ENCODE measurements at places on chromosomes 3 and 15.
A peak's percentile ranks its signal among the peaks of the same experiment; 100 is the strongest.

DNA sequence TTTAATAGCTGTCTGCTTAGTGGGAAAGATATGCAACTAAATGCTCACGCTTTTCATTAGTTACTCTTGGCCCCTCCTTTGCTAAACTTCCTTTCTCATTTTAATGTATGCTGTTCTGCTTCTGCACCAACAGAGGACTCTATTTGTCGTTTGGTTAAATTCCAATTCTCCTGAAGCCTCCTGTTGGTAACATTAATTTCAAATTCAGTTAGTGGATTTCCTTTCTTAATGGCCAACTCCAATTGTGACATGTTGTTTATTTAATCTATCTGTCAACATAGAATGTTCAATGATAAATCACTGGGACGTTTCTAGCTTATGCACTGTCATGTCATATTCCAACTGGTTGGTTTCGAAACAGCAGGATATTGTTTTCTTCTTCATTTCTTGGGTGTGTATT lies 467.4 kb upstream of the BCHE start:
- no peak for DNase-seq

DNA sequence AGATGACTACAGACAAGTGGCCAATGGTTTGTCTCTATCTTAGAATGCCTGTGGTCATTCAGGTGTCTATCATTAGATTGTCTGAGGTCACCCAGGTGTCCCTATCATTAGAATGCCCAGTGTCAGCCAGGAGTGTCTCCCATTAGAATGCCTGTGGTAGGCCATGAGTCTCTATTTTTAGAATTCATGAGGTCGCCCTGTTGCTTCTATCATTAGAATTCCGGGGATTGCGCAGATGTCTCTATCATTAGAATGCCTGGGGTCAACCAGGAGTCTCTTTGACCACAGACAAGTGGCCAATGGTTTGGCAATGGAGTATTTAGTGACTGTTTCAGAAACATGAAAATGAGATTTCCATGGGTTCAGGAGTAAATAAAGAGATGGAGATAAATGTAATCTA lies 7.6 kb downstream of the RTP2 start:
- DNase-seq = no peak

DNA sequence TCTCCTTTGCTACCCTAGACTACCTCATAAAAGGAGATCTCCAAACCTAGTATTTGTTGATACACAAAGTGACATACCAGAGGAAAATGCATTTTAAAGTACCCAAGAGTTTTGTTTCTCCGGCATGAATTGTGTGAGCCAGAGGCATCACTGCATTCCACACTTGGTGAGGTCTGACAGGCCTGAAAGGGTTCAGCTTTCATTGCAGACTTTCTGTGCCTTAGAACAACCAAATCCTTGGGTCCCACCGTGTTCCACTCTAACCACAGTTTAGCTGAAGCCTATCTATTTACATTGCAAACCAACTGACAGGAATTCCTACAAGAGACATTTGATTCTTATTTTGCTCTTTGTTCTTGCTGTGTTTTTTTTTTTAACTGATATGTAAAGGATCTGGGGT lies 21.0 kb upstream of the EID1 start:
- DNase-seq = no peak

- no peak for DNase-seq
Measured at GRCh38 chr3:59440285-59441028, 390.6 kb upstream of the CFAP20DC start.

DNA sequence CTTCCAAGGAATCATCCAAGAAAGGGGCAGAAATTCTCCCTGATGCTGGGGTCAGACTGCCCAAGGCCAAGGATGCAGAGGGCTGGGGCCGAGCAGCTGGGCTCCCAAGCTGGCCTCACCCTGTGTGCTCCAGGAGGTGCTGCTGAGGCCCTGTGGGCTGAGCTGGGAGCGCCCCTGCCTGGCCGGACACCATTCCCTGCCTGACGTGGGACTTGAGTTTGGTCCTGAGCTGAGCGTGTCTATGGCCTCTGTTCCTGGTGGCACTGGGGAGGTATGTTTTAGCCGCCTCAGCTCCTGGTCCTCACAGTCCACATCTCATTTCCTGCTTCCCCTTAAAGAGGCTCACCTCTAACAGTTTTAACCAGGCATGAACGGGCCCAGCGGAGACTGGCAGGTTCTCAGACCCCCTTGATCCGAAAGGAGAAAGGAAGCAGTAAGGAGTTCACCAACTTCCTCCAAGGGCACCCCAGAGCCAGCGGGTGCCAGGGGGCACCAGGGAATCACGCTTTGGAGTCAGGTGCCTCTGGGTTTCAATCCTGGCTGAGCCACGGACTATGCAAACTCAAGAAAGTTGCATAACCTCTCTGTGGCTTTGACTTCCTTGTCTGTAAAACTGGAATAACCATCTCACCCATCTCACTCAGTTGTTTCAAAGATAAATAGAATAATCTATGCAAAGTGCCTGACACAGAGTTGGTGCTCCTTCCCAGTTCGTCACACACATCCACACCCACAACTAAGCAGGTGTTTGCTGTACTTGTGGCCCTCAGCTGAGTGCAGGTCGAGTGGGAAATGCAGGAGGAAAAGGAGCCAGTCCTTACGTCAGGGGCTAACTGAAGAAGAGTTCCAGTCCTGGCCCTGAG lies 48.6 kb downstream of the SLC12A8 start:
- DNase-seq = no peak

GRCh38 chr15:87667643-87668042 lies 588.9 kb downstream of the NTRK3 start:
- DNase-seq = no peak

- DNase-seq = no peak
Measured at GRCh38 chr3:162166543-162166942, 669.9 kb downstream of the OTOL1 start.

DNA sequence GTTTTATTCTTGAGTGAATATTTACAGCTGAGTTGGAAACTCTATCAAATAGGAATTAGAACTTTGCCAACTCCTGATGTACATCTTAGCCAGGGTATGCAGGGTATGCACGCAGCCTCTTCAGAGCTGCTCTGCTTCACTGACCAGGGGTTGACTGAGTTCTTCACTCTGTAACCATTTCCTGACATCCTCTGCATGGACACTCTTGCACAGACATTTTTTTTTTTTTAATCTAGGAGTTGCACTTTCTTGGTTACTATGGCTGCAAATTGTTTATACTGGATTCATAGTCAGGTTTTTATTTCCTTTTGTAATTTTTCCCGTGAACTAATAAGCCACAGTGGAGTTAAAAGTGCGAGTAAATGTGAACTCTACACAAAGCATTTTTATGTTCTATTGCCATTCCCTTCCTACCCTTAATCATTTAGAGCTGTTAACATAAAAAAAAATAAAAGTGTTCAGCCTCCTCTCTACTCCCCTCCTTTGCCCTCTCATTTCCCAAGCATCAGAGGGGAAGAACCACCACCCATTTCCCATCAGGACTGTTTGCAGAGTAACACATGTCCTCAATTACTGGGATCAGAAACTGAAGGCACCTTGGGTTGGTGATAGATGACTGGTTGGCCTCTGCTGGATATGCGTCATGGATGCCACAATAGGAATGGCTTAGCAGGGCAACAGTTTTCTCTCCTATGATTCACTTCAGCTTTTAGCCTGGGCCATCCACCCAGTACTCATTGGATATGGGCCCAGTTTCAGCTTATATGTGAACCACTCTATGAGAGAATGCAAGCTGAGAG lies 54.0 kb downstream of the DUT start:
- DNase-seq = no peak

GRCh38 chr3:48034000-48034516 lies 17.8 kb upstream of the MAP4 start:
- DNase-seq = no peak

- DNase-seq = no peak
Measured at GRCh38 chr15:43943511-43943910, 116.7 kb downstream of the WDR76 start.

- DNase-seq = no peak
Measured at GRCh38 chr15:34359416-34359815, 7.6 kb downstream of the LPCAT4 start.

- no peak for DNase-seq
Measured at GRCh38 chr3:23611737-23612295, 193.9 kb upstream of the UBE2E1 start.

DNA sequence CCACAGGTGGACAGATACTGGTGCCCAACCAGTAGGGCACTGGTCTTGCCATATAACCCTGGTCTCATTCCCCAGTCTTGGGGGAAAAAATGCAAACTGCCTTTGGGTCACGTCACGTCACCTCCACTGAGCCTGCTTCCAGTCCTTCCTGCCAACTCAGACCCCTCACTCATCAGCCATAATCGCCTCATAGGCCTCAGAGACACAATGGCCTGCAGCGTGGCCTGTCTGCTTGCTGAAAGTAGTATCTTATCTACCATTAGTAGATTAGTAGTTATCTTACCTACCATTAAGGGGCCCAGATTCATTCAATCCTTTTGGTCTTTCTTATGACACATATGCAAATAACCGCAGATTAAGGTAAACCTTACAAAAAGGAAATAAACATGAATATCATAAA lies 93.8 kb downstream of the FAM174B start:
- no peak for DNase-seq

DNA sequence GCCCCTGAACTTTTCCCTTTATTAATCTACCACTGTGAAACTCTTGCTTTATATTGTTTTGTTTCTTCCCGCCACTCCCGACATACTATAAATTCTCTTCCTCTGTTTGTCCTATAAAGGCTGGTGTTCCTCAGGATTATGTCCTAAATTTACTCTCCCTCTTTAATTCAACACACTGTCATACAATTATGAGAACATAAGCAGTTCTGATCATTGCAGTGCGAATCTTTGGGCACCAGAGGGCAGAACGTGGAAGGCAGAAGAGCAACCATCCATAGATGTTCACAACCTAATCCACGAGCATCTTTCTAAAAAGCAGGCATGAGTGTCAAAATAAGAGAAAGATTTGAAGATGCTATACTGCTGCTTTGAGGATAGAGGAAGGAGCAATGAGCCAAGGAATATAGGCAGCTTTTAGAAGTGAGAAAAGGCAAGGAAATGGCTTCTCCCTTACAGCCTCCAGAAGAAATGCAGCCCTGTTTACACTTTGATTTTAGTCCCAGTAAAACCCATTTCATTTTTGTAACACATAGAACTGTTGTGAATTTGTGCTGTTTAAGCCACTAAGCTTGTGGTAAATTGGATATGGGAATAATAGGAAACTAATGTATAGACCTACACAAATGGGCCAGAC lies 179.4 kb downstream of the GBE1 start:
- DNase-seq = peak; percentile 12

DNA sequence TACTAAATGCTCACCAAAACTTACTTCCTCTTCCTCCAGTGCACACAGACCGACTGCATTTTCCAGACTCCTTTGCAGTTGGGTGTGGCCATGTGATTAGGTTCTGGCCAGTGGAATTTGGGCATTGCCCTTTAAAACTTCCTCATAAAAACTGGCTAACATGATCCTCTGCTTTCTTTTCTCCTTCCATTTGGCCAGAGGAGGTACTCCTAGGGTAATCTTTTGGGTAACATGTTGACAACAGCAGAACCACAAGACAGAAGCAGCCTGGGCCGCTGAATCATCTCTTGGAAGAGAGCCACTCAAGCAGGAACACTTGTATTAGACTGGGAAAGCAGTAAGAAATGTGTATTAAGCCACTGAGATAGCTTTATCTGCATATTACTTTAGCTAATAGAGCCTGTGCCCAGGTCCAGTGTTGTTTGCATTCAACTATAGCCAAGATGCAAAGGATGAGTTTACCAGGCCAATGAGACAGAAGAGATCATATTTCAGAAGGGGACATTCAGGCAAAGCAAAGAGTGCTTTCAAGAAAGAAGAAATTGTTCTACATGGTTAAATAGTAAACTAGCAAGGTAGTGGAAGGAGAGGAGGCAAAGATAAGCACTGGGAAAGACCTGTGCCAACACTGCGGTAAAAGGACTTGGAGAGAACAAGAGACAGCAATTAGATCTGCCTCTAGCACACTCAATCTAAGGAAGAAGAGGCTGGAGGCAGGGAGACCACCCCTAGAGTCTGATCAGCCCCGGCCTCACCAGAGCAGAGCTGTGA lies 79.8 kb downstream of the PLCH1 start:
- no peak for DNase-seq

DNA sequence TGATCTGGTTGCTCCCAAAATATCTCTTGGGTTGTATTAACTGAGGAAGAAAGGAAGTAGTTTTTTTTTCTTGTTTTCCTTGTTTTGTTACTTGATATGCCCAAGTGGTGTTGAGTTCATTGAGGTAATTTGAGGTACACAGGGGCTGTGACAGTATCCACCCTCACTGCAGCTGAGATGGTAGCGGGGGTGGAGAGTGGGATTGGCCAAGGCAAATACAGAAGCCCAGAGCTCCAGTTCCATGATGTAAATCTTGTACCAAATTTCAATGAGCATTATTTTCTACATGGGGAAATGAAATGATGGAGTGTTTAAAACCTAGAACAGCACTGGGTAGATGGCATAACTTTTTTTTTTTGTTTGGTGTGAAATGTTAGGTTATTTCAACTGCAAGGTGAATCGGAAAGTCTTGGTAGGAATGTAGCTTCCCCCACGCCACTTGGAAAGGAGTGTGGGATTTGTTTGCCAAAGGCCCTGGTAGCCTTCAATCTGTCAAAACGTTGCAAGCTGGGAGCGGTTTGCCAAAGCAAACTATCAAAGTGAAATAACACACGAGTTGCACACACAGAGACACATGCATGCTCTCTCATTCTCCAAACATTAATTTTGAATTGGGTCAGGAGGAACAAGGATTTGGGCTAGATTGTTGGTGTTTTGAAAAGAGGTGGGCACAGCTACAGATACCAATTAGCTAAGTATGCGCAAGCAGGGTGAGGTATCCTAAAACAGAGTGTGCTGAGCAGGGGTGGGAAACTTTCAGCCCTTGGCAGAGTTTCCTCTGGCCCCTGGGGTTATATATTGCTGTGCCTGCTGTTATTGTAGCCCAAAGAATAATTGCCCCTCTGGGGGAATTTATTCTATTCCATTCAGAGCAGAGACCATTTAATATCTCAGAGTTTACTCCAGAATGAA lies 34.6 kb downstream of the THSD4 start:
- DNase-seq = no peak

DNA sequence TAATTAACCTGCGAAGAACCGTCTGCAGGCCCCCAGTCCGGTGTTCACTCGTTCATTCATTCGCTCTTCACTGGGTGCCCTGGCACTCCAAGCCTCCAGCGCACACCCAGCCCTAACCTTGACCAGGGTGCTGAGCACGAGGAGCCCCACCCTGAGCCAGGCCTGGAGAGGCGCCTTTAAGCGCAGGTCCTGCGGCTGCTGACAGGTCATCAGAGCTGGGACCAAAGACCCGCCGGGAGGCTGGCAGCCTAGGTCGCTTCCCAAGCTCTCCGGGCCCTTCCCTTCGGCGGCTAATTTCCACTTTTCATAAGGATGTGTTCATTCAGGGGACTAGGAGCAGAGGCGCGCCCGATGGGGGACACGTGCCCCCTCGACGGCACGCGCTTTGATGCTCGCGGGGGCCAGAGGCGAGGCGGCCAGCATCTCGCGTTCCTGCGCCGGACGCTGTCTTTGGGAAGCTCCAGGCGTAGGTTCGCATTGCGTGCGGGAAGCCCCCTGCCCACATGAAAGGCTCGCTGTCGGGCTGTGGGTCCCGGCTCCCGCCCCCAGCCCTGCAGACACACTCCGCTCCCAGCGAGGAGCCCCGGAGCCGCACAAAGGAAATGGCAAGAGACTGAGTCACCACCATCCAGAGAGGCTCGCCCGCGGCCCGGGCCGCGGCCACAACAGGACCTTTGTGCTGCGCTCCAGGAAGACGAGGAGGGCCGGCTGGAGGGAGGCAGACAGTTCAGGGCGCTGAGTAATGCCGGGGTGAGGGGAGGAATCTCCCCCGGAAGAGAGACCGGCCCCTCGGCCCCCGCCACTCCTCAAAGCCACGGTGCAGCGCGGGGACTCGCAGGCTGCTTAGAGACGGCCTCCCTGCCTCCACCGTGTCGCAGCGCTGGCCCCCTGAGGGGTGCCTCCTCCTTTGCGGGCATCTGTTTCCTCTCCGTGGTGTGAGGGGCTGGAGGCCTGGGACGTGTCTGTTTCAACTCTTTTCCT lies 266.4 kb upstream of the HES1 start:
- DNase-seq = no peak

All from NCI-H345 (cell line).